Activated naive CD4-positive, alpha-beta T cell treated with Interleukin-2 at 50 U/mL for 16 hours (primary cell): ENCODE measurements at places on chromosomes 6 and 20.

DNA sequence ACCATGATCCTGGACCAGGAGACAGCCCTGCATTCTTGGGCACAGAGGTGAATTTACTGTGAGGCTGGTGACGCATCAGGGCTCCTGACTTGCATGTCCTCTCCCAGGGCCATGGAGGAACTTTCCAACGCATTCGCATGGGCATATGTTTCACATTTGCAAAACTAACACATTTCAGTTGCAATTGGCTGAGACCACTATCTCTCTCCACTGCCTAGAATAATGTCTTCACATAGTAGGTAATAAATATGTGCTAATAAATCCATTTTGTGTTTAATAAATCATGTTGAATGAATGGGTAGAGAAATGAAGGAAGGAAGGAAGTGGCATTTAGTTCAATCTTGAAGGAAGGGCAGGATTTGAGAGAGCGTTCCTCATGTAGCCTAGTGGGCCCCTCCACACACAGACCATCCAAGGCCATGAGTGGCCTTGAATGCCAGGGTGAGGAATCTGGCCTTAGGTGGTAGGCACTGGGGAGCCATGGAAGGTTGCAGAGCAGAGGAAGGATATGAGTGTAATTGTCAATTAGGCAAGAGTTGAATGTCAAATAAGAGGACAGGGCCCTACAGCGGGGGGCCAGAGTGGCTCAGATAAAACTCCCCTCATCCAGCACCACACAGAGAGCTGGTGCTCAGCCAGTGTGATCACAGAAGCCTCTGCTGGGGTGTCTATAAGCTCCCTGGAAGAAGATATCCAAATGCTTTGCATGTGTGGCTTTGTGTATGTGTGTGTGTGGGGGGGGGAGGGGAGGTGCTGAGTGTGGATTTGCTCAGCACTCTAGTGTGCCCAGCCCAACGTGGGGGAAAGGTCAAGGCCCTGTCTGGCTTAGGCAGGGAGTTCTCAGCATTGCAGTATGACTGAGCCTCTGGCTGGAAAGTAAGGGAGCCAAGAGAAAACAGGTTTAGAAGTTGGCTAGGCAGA lies 30.9 kb upstream of the CCN5 start:
- DNase-seq: no peak

GRCh38 chr6:21157186-21157929 lies 436.2 kb upstream of the SOX4 start:
- no peak for DNase-seq

GRCh38 chr20:47181056-47181862 lies 175.2 kb downstream of the ZMYND8 start:
- DNase-seq: no peak

- no peak for DNase-seq
Observed at GRCh38 chr6:105688573-105688972, 285.7 kb upstream of the PREP start.

DNA sequence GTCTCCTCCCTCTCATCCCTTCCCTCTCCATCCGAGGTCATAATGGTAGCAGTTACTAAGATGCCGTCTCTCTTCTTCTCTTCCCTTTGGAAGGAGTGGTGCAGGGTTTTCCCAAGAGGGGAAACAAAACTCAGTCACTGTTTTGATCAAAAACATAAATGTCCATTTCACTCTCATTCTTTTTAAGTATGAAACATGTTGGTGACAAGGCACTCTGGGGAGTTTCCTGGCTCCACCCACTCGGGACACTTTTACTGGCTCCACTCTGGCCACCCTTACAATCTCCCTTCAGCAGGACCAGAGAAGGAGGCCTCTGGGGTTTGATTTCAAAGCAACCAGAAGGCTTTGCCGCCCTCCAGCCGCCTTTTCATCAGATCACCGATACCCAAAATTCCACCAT lies 57.0 kb downstream of the FGD2 start:
- no peak for DNase-seq

DNA sequence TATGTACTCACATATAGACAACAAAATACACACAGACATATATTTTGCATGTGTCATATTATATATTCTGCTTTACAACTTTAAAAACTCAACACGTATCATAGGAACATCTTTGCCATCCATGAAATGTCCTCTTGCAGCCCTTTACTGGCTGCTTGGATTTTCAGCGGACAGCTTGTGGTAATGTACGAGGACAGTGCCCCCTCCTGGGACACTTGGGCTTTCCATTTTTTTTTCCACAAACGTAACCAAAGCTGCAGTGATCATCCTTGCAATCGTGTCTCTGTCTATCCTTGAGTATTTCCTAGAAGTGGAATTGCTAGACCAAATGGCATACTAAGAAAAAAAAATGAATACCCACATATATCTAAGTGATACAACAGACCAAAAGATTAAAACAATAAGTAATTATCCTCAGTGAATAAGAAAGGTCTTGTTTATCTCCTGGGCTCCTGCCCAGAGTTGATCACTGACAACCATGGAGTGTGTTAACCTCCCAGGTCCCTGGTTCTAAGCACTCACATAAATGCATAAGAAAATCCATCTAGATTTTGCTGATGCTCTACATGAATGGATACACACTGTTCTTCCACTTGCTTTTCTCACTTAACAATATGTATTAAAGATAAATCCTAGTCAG lies 18.1 kb downstream of the BPI start:
- DNase-seq: no peak

DNA sequence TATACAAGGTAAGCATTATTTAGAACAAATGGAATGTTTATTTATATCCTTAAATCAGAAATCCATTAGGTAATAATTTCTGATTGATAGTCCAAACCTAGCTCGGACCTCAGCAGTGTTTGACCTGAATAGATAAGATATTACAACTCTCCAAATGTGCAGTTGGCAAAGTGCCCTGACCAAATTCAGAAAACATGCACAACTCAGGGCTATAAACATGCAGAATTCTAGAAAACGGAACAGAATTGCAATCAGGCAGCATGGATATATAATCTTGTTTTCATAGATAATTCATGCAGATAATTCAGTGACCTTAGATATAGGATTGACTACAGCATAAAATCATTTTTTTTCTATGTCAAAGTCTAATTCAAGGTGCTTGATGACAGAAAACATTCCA lies 626.6 kb upstream of the CITED2 start:
- DNase-seq: no peak

GRCh38 chr20:44219170-44219730 lies 8.7 kb upstream of the OSER1 start:
- DNase-seq: no peak

DNA sequence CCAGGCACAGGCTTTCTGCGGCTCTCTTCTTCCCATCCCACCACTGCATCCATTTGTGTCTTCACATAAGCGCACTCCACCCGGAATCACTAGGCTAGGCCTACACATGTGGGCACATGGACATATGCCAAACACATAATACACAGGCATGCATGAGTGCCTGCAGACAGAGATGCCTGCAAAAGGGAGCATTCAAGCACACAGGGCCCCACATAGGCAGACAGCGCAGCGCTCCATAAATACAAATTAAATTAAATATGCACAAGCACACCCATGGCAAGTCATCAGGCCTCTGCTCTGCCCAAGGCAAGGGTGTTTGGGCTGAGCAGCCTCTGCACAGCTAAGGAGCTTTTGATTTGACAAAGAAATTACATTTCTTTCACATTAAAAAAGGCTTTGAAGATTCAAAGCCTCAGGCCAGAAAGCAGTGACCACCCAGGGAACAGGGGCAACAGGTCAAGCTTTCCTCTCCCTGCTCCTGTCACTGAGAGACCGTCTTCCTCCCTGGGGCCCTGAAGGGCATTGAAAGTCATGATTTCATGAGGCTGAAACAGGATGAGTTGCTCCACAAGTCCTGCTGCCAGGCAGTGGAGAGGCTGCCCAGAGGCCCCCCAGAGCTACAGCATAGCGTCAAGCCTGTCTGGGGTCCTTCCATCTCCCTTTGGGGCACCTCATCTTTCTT lies 134.2 kb upstream of the LRFN2 start:
- no peak for DNase-seq

DNA sequence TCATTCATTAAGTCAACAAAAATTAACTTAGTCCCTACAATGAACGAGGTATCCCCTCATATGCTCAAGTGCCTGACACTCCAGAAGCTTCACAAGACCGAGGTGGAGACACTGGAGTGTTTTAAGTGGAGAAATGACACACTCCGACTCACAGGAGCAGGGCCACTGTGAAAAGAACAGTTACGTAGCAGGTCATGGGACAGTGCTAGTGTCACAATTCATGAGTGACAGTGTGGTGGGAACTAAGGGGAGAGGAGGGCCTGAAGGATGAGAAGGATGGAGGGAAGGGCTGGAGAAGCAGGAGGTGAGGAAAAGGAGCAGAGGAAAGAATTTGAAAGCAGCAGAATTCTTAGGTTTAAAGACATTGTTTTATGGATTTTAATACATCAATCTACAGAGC lies 1.3 kb upstream of the HLA-A start:
- no peak for DNase-seq

- DNase-seq: no peak
Observed at GRCh38 chr20:52837378-52837777, 134.8 kb upstream of the TSHZ2 start.

GRCh38 chr6:20918868-20919267 lies 384.6 kb downstream of the CDKAL1 start:
- no peak for DNase-seq

DNA sequence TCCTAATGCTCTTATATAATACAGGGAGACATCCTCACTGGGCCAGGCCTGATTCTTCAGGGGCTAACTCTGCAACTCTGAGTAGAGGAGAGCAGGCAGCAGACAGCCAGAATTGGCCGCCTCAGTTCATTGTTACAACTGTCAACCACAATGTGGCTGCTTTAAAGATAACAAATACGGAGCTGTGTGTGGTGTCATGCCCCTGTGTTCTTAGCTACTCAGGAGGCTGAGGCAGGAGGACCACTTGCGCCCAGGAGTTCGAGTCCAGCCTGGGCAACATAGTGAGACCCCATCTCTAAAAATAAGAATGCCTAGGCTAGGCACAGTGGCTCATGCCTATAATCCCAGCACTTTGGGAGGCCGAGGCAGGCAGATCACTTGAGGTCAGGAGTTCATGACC lies 34.3 kb downstream of the CEP250 start:
- no peak for DNase-seq
